Ureter (tissue), 1 donor: ENCODE measurements at places on chromosomes 7 and 10.
A peak's percentile ranks its signal among the peaks of the same experiment; 100 is the strongest.

- DNase-seq: no peak
Observed at GRCh38 chr7:130988443-130988842, 254.4 kb upstream of the KLF14 start.

- DNase-seq: no peak
Observed at GRCh38 chr7:48041653-48041970, 6.3 kb downstream of the C7orf57 start.

DNA sequence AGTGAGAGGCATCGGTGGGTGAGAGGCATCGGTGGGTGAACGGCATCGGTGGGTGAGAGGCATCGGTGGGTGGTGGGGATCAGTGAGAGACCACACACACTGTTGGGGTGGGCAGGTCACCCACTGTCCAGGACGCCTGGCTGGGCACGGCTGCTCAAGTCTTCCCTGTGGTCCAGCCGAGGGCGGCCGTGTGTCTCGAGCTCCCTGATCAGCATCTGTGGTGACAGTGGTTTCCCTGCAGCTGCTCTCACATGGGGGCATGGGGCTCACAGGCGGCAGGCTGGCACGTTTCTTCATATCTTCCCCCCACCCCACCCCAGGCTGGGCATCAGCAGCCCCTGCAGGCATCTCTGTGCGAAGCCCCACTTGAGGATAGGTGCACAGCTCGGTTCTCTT is 78.2 kb downstream of the NKX6-2 start:
- DNase-seq: no peak

GRCh38 chr10:127524908-127525665 is 24.0 kb upstream of the NPS start:
- DNase-seq: no peak

DNA sequence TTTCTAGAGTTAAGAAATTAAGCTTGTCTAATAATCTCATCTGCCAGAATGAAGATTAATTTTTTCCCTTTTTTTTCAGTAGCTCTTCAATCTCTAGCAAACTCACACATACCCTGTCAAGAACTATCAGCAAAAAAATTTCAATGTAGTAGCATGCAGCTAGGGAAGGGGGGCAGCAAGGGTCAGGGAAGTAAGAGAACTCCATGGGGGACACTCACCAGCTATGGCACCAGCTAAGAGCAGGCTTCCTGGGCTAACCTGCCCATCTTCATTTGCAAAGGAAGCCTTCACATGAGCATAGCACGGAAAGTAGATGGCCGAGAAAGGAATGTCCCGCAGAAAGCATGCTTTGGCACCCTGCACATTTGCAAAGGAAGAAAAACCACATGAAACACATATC is 190.4 kb downstream of the SLC25A13 start:
- DNase-seq: no peak

DNA sequence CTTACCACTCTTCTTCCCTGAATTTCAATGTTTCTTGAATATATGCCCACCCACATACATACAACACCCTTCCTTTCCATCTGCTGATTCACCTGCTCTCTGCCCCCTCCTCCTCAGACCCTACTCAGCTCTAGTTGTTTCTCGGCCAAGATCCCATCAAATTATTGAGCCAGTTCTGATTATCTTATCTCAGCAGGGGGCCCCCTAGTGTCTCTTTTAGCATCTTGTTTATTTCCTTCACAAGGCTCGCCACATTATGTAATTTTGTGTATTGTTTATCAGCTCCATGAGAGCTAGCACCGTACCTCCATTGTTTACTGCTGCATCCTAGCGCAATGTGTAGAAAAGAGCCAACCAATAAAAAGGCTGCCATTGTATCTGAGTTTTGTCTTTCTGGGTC is 71.9 kb downstream of the FAM13C start:
- no peak for DNase-seq

DNA sequence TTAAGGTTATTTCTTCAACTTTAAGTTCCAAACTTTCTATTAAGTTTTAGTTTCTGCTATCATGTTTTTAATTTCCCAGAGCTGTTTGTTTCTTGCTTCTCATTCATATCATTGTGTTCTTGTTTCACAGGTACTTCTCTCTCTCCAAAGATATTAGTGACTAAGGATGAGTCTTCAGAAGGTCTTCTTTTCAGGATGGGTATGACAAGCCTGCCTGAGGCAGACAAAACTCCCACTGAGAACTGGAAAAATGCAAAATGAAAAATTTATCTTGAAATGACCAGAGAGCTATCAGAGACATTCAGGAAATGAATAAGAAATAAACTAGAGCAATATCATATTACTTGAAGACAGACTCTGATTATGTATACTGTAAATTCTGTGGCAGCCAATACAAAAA is 110.8 kb upstream of the EGFR start:
- no peak for DNase-seq

- DNase-seq: no peak
Observed at GRCh38 chr7:2605608-2606538, 25.9 kb upstream of the TTYH3 start.

DNA sequence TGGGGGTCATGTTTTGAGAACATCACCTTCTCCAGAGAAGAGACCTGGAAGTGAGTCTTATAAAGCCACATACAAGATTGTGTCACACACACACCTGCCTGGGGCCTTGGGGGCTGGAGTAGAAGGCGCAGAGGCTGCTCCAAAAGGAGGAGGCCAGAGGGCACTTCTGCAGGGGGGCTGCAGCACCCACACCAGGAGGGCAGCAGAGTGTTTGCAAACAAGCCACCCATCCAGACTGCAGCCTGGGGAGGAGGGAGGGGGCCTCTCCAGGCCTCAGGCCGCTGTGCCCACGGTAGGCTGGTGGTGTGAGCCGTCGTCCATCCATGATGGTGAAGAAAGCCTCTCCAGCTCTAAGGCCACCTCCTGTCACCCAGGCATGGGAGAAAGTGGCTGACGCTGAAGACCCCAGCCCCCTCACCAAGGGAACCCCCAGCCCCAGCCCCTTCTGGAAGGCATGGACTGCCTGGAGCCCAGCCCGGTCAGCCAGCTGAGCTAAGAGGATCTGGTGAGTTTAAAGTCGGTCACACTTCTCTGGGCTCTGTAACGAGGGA is 77.5 kb downstream of the FOXL3 start:
- DNase-seq: no peak

- DNase-seq: no peak
Observed at GRCh38 chr7:26937939-26938623, 73.7 kb upstream of the SKAP2 start.

GRCh38 chr10:97292862-97293198 is 393 bp upstream of the ARHGAP19 start:
- no peak for DNase-seq

- DNase-seq: no peak
Observed at GRCh38 chr10:130027716-130028464, 63.8 kb upstream of the EBF3 start.

- no peak for DNase-seq
Observed at GRCh38 chr7:130476297-130477150, 15.4 kb upstream of the MEST start.

DNA sequence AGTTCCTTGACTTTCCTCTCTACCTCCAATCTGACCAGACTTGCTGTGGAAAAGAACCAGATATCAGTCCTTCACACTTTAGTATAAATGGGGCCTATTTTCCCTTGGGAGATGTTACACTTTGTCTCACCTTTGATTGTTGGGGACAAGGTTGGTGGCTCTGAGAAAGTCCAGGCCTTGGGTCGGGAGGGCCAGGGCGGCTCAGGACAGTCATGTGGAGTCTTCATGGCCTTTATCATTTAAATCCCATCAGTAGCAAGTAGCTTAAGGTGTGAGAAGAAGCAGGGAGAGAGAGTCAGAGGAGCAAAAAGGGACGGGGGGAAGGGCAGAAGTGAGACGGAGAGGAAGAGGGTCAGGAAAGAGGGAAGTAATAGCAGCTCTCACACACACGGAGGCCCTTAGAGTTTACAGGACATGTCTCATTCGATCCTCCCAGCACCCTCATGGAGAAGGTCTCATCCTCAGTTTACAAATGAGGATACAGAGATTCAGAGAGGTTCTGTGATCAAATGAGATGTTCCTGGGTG is 40.5 kb downstream of the TBATA start:
- DNase-seq: no peak

DNA sequence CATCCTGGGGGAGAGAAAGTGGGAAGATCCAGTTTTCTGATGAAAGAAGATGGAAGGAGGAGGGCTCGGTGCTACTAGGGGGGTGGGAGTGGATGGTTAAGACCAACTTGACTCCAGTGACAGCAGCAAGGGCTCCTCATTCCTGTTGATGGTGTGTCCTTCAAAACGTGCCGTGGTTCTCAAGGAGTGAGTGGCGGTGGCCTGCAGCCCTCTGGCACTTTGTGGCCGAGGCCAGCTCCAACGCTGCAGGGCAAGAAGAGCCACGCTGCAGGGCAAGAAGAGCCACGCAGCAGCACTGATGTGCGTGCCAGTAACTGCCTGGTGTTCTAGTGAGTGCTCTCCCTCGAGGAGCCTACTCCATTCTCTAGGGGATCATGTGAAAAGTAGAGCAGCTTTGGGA is 72.1 kb downstream of the GRK5 start:
- no peak for DNase-seq

DNA sequence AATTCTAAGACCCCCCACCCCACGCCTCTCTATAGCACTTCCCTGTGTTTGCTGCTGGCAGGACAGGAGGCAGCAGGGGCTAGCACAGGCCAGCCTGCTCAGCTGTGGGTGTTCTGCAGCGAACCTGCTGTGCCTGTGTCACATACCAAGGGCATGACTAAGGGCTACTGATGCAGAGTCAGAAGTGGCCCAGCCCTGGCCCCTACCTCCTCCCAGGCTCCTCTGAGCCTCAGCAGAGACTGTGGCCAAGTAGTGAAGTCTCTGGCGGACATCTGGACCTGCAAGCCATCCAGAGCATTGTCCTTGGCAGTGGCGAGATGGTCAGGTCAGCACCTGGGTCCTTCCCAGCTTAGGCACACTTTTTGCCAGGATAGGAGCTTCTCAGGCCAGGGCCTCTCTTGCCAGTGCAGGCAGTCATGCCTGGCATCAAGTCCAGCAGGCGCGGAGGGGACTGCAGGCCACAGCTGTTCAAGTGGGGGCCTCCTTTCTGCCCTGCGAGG is 116.3 kb upstream of the RET start:
- DNase-seq: peak; percentile 45

GRCh38 chr7:85184599-85185423 is 2.0 kb downstream of the SEMA3D start:
- peak; percentile 57 for DNase-seq

DNA sequence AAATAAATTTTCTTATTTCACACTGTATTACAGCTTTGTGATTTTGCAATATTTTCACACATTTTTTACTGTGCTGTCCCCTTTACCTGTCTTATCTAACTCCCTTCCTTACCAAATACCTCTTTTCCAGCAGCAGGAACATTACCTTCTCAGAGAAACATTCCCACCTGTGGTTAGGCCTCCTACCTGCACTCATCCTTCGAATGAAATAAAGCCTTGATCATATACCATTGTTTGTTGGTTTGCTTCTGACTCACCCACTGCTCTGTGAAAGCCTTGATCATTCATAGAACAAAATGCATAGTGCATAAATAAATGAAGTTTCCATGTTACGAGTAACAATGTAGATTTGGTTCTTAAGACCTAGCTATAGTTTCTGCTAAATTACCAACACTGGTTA is 256.3 kb downstream of the ARL4A start:
- no peak for DNase-seq

GRCh38 chr10:103890194-103890658 is 27.8 kb downstream of the STN1 start:
- DNase-seq: peak; percentile 89

DNA sequence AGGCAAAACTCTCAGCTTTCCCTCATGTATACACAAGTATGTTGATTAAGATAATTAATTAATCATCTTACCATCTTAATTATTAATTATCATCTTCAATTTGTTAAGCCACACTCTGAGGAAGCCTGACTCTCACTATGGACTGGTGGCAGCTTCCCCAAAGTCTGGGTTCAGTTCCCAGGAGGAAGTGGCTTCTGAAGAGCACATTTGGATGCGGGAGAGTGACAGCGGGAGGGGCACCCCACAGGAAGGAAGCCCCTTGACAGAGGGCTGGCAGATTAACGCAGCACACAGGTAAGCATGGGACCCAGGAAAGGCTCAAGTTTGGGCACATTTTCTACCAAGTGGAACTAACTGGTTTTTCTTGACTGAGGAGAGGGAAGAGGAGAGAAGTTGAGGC is 13.4 kb upstream of the SLIT1 start:
- DNase-seq: no peak

GRCh38 chr10:133142523-133143199 is 17.4 kb upstream of the KNDC1 start:
- no peak for DNase-seq

DNA sequence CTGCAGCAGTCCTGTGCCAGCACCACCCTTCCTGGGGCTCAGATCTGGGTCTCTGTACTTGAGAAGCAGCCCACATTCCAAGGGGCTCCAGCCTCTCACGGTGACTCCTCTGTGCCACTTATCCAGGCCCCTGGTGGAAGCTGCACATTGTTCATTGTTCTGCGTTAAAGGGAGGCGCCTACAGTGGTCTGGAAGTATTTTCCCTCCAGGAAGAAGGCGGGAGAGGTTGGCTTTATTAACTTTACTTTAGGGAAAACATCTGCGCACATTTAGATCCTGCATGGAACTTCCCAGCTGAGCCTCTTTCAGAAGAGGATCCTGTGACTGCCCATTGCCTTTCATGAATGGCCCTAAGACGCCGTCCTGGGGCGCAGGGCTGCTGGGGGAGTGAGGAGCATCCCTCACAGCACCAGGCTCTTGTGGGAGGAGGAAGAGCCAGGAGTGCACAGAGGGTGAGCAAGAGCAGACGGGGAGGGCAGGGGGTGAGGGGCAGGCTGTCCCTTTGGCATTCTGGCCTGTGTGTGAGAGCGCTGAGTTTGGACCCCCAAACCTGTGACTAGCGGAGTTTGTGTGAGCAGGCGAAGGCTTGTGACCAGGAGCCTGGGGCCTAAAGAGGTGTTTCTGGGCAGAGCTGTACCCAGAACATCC is 98.6 kb upstream of the BTBD16 start:
- DNase-seq: no peak

DNA sequence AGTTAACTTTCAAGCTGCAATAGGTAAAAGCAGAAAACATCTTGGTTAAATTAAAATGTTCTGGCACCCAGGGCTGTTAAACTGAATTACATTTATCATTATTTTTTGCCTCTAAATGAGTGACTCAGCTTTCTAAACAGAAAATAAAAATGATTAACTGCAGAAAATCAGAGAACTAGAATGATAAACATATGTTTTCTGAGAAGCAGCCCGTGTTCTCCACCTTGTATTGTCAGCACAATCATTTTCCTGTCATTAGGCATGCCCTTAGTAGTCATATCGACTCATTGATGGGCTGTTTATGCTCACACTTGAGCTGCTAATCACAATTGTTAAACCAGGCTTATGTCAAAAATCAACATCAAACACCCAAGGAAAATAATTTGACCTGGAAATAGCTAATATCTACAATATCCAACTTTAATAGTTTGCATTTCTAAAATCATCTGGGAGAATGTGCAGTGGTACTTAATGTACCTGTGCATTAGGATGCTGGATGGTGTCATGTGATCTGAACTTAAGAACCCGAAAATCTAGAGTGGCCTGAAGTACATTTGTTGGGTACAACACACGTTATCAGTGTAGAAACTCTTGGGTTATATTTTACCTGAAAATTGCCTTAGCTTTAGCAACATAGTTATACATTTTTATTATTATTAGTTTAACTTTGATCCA is 2.3 kb downstream of the MDFIC start:
- no peak for DNase-seq

GRCh38 chr7:106424476-106425016 is 139.8 kb upstream of the NAMPT start:
- DNase-seq: no peak
